Mammary epithelial cell (primary cell): ENCODE measurements at places on chromosomes 2 and 18.

DNA sequence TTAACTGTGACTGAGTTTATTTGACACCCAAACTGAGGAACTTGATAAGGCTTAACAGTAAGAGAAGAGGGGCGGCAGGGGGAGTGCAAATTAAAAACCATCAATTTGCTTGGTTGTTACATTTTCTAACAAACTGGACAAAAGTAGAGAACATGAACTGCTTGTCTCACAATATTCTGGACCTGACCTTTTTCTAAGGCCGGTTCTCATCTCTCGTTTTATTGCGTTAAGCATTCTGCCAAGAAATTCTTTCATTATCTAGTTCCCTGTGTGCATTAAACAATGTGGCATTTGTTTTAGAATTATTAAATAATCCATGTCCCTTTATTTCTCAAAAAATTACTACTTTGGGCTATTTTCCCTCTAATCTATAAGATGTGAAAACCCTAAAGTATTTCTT lies 565.2 kb upstream of the PKDCC start:
- no peak for DNase-seq

GRCh38 chr18:2442726-2443275 lies 128.5 kb downstream of the METTL4 start:
- peak; percentile 35 for DNase-seq

- DNase-seq: no peak
Observed at GRCh38 chr2:42844901-42845821, 52.8 kb upstream of the HAAO start.

GRCh38 chr2:216905649-216906329 lies 45.9 kb upstream of the TNP1 start:
- DNase-seq: no peak

- no peak for DNase-seq
Observed at GRCh38 chr2:205535001-205535400, 147.3 kb upstream of the NRP2 start.

- DNase-seq: no peak
Observed at GRCh38 chr18:2502394-2502793, 68.9 kb downstream of the METTL4 start.

DNA sequence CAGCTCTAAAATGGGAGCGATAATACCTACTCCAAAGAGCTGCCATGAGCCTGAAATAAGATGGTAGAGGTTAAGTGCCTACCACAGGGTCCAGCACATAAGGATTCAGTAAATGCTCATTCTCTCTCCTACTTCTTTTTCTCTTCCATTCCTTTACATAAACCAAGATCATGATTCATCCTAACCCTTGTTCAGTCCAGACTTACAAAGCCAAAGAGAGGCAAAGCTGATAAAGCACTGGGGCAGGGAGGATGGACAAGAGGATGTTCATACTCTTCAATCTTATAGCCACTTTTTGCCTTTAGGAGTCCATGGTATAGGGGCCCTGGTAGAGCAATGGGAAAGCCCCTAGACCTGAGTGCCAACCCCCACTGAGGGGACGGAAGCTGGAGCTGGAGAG lies 75.6 kb upstream of the PKDCC start:
- DNase-seq: no peak

GRCh38 chr18:63619661-63620060 lies 24.4 kb downstream of the SERPINB4 start:
- DNase-seq: no peak

DNA sequence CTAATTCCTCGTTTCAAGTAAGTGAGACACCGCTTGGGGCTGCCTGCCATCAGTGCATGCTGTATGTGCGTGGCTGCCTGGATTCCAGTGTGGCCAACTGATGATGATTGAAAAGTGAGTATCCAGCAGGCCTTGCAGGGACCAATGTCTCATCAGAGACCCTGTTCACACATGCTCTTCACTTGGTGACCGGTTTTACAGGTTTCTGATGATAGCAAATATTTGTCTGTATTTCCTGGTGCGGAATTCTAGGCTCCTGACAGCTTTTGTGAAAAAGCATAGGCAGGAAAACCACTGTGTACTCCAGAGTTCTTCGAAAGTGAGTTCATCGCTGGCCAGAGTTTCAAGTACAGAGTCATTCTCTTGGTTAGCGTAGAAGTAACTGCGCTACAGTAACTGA lies 13.8 kb upstream of the YWHAQ start:
- DNase-seq: peak; percentile 85

DNA sequence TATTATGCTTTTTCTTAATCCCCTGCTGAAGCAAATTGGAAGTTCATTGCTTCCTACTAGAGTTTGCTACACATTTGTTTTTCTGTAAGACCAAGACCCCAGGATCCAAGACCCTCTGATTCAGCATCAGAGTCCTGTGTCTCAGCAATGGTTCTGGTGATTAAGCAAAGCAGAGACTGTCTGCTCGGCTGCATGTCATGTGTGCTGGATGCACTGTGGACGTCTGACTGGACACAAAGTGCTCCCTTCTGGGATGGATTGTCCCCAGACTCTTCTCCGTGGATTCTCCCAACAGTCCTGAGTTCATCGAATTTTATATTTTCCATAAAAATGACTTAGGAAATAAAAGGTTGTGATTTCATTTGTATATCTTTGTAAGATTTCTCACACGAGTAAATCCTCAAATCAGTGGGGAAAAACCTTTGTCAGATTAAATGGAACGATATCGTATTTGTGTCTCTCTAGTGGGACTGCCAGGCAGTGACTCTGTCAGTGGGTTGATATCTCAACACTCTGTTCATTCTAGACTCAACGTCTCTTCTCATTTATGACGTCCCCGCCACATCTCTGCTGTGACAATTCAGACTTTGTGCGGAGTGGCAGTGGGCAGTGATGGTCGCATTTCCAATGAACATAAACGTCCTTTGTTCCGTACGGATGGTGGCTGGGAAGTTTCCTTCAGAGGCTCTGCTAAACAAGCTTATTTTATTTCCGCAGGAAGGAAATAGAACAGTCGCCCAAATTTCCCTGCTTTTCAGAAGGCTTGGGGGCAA lies 58.6 kb downstream of the NCAPH start:
- DNase-seq: no peak

- no peak for DNase-seq
Observed at GRCh38 chr2:72895759-72896281, 8.6 kb downstream of the SPR start.

DNA sequence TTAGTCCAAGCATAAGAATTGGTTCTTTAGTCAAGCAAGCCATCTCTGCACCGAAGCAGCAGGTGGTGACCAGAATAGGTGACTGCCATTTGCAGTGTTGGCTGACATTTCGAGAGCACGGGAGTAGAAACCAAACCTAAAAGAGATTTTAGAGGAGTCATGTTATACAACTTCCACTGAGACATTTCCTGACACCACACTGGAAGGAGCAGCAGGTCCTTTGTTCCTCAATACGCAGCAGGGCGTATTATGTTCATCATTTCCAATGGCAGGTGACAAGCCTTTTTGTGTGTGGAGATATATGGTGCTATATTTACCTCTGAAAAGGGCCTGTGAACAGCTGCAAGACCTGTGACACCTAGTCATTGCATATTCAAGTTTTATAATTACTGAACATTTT lies 418.8 kb upstream of the NETO1 start:
- DNase-seq: no peak

DNA sequence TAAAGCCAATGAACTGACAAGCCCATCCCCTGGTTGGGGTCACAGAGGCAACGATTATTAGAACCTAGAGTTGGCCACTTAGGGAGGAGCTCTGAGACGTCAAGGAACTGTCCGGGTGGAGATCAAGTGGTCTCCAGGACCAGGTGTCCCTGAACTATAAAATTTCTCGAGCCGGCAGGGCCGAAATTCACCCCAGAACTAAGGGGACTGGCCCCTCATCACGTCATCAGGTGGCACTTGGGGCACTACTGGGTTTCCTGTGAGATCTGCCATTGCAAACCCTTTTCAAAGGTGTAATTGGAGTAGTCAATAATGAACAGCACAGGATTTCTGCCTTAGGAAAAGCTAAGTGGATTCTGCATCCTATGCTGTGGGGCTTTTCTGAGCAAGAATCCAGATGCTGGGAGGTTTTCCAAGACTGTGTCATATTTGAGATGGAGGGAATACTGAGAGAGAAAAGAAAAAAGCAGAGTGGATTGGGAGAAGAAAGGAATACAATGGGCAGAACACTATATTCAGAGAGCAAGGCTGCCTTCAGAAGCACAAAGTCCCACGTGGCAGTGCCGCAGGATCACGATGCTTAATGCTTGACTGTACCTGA lies 113.6 kb downstream of the ALPK2 start:
- DNase-seq: no peak

DNA sequence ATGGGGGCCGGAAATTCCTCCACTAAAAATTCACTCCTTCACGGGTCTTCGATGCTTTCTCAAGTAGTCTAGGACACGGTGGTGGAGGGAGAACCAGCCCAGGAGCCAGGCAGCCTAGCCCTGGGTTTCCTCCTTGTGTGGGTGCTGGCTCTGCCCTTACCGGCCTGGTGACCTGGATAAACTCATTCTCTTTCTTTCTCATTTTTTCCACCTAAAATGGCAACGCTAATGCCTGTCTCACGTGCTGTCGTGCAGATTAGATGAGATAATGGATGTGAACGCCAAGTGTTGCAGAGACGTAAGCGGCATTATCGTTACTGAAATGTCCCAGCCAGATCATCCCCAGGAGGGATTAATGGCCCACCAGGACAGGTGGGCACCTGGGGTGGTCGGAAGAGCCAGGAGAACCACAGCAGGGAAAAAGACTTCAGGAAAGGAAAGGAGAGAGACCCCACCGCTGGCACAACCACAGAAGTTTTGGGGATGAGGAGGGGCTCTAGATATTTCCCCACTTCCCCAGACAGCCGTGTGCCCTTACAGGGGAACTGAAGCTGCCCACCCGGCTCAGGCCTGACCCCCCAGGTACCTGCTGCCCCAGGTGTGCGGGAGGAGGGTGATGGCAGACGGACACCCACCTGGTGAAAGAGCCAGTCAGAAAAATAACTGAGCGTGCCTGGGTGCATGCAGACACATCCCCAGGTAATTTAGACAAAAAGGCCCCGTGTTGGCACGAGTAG lies 100.8 kb upstream of the ASAP2 start:
- no peak for DNase-seq

DNA sequence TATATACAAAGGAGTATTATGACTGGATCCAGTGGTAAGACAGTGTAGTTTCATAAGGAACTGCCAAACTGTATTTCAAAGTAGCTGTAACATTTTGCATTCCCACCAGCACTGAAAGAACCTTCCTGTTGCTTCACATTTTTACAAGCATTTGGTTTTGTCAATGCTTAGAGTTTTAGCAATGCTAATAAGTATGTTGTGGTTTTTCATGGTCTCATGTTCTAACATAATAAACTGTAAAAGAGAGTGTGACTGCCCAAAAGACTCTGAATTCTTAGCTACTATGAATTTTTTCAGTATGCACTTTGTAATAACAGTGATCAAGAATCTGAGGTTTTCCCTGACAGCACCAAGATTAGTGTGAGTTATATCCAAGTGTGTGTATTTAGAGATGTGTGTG lies 604.2 kb downstream of the XIRP2 start:
- no peak for DNase-seq

DNA sequence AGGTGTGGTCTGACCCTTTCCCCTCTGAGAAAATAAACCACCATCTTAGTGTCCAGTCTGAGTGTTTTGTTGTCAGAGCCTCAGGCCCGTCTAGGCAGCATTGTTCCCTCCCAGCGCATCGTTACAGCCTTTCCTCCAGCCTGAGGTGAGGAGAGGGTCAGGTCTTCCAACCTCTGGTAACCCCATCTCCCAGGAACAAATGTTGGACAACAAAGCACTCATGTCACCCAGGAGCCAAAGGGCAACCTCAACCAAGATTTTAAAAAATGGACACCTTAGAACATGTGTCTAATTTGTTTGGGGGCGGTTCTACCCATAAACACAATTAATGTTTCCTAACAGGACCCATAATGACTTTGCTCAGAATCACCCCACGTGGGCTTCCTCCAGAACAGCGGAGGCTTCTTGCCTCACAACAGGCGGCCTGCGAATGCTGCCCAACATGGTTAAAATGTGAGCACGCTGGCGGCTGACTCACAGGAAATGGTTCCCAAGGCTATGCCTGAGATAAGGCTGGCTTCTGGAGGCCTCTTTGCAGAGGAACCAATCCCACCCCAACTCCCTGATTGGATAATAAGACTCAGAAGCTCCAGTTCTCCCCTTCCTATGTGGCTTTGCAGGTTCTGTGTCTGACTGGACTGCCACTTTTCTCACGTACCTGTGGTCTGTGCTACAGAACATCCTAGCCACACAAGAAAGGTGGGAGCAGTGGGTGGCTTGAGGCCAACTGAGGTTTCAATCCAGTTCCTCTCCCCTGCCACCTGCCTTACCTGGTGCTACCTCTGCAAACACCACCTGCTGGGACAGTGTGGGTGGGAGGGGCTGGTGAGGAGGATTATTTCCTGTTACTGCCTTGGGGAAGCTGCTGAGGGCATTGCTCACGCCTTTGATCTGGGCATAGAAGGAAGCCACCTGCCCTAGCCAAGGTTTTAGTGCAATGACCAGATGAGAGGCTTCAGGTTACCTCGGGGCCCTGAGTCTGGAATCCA lies 108.8 kb downstream of the B3GNT2 start:
- peak; percentile 18 for DNase-seq

- DNase-seq: no peak
Observed at GRCh38 chr2:235054919-235055318, 103.1 kb downstream of the SH3BP4 start.

DNA sequence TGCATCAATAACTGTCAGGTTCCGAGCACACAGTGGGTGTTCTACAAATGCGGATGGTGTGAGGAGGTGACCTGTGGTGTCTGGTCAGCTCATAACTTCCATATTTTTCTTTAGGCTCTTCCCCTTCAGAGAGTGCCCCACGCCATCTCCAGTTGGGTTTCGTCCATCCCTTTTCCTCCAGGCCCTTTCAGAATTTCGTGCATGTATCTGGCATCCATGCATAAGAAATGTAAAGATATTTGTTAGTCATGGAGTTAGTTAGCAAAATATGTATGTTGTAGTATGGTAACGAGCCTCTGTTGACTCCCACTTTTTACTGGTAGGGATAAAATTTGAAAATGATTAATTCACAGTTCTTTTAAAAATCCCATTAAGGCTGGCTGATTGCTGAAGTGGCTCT lies 67.2 kb downstream of the SNTG2 start:
- DNase-seq: no peak

- no peak for DNase-seq
Observed at GRCh38 chr2:236971919-236972381, 113.7 kb upstream of the COPS8 start.

DNA sequence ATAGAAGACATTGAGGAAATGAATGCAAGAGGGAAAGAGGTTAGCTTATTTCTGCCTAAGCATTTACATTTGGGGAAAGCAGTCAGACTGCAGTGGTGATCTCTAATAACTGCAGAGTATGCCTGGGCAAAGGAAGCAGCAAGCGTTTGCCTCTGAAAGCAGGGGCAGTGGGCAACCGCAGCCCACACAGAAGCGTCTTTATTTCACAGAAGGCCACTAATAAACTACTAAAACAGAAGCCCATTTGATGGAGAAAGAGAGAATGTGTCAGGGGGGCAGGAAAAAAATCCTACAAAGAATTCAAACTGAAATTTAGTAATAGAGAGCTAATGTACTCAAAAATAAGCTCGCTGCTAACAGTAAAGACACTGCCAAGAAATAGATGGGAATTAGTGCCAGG lies 53.1 kb downstream of the LRRTM4 start:
- no peak for DNase-seq

- no peak for DNase-seq
Observed at GRCh38 chr2:216657980-216658379, 24.8 kb downstream of the IGFBP2 start.

GRCh38 chr2:205051417-205051816 lies 506.1 kb downstream of the PARD3B start:
- DNase-seq: no peak
